ENCODE measurements at places on chromosomes 1 and 21. TPM values are rescaled to one million over a fixed set of nuclear protein-coding genes. Genes with fewer than 3 reads are reported as not detected.

The GBP5 gene
- total RNA-seq = not detected

- peaks cover 7% of the 10 kb centered on the region for H3K4me1 ChIP-seq
- H3K27ac ChIP-seq = no peak overlapping the region
- no peak for DNase-seq
- H3K36me3 ChIP-seq = no peaks in the 10 kb centered on the region
- H3K27me3 ChIP-seq = no peaks in the 10 kb centered on the region
- no peak overlapping the region for H3K4me3 ChIP-seq
Measured at GRCh38 chr1:180939073-180939710, 26.5 kb downstream of the KIAA1614 start.

The OTUD3 gene
- 9.1 TPM for total RNA-seq

DNA sequence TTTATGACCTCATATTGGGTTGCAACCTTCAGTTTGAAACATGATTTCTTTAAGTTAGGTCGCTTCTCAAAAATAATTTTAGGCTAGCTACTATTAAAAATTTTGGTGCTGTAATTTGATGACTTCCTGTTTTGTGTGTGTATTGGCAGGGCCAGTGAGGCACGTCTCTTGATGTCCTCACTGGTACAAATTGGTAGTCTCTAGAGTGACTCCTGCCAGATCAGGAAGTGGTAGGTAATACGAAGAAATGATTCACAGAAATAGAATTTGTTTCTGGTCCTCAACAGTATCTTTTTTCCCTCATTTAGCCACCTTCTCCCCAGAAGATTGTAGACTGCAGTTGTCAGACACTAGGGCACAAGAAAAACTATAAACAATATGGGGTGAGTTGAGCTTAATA lies 120.9 kb upstream of the KIAA1614 start:
- no peaks in the 10 kb centered on the region for H3K27me3 ChIP-seq
- no peaks in the 10 kb centered on the region for H3K36me3 ChIP-seq
- H3K27ac ChIP-seq = peak overlapping the region; percentile 59

The AIRE gene
- not detected for total RNA-seq

DNA sequence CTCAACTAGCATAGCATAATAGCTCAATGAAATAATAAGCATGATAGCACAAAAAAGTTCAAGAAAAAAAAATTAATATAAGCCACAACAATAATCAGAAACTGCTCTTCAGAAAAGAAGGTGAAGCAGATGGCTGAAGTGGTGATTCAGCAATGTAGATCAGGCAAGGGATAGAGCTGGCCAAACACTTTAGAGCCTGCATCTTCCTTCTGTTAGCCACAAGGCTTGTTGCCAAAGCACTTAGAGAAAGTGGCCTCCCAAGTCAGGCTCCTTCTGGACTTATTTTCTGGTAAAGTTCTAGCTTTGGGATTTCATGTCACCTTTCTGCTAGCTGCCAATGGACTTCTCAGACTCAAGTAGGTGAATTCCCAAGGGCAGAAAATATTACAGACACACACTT lies 60.3 kb upstream of the C1orf87 start:
- H3K4me3 ChIP-seq = no peak overlapping the region
- no peak for DNase-seq
- no peak overlapping the region for H3K27ac ChIP-seq
- H3K36me3 ChIP-seq = no peaks in the 10 kb centered on the region

DNA sequence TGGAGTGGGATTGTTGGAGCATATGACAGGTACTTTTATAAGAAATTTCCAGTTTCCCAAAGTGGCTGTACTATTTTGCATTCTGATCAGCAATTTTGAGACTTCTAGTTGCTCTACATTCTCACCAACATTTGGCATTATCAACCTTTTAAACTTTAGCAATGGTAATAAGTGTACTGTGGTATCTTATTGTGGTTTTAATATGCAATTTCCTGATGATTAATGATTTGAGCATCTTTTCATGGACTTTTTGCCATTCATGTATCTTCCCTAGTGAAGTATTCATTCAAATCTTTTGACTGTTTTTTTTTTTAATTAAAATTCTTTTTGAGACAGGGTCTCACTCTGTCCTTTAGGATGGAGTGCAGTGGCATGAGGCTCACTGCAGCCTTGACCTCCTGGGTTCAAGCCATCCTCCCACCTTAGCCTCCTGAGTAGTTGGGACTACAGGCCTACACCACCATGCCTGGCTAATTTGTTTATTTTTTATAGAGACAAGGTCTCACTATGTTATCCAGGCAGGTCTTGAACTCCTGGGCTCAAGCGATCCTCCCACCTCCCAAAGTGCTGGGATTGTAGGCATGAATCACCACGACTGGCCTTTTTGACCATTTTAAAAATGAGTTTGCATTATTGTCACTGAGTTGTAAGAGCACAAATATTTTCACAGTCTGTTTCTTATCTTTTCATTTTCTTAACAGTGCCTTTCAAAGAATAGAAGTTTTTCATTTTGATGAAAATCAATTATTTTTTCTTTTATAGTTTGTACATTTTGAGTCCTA lies 7.8 kb upstream of the SLC6A9 start:
- peaks cover 18% of the 10 kb centered on the region for H3K4me1 ChIP-seq
- H3K36me3 ChIP-seq = no peaks in the 10 kb centered on the region
- DNase-seq = no peak

DNA sequence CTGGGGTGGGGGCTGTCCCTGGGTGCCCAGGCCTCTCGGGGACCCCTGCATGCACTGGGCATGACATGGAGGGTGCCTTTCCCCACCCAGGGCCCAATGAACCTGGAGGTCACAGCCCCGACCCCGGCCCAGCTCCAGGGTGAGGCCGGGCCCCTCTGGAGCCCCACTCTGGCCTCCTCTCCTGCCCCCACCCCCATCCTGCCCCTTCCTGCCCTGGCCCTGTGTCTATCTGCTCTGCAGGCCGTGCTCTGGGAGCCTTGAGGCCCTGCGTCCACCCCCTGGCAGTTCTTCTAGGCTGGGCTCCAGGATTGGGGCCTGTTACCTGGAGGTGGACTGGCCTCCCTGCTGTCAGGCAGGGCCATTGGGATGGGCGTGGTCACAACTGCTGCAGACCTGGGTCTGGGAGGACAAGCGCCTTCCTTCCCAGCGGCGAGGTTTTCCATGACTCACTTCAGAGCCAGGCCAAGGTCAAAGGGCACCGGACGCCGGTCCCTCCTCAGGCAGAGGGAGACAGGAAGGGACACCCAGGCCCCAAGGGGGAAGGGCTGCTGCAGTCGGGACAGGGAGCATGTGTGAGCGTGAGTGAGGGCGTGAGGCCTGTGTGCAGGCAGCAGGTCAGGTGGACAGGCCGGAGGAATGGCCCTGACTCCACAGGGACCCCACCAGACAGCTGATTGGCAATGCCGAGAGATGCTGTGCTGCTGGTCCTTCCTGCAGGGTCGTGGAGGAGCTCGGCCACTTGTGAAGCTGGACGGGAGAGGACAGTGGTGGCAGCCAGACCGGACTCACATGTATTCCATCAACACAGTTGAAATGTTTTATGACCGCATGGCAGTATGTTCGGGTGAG lies 31.1 kb upstream of the POFUT2 start:
- H3K4me3 ChIP-seq = no peak overlapping the region
- no peaks in the 10 kb centered on the region for H3K27me3 ChIP-seq
- DNase-seq = no peak
- no peak overlapping the region for H3K27ac ChIP-seq
- peaks cover 7% of the 10 kb centered on the region for H3K4me1 ChIP-seq
- no peaks in the 10 kb centered on the region for H3K36me3 ChIP-seq

DNA sequence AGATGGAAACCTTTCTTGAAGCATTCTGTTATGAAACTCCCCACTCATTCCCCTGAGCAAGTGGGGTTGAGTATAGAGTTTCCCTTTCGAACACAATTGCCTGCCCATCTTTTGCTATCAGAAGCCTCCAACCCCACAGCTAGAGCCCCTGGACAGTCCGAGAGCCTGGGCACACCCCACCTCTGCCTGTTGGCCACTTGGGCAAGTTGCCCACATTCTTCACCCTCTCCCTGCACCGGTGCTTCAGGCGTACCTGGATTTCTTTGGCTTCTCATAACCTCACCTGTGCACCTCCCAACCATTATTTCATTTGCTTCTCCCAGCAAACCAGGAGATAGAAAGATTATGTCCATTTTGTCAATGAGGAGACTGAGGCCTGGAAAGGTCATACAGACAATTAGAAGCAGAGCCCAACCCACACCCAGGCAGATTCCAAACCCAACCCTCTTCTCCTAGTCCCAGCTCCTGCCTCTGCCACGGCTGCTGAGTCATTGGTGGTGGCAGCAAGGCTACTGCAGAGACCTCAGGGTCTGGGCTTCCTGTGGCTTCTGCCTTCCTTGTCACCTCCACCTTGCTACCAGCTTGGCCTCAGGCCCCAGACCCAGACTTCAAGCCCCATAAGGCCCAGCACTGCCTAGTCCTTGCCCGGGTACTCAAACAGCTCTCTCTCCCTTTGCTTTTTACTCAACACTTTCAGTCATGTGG lies 118.7 kb upstream of the ZBTB40 start:
- no peaks in the 10 kb centered on the region for H3K4me1 ChIP-seq
- no peak overlapping the region for H3K4me3 ChIP-seq
- no peak for DNase-seq
- H3K36me3 ChIP-seq = no peaks in the 10 kb centered on the region

DNA sequence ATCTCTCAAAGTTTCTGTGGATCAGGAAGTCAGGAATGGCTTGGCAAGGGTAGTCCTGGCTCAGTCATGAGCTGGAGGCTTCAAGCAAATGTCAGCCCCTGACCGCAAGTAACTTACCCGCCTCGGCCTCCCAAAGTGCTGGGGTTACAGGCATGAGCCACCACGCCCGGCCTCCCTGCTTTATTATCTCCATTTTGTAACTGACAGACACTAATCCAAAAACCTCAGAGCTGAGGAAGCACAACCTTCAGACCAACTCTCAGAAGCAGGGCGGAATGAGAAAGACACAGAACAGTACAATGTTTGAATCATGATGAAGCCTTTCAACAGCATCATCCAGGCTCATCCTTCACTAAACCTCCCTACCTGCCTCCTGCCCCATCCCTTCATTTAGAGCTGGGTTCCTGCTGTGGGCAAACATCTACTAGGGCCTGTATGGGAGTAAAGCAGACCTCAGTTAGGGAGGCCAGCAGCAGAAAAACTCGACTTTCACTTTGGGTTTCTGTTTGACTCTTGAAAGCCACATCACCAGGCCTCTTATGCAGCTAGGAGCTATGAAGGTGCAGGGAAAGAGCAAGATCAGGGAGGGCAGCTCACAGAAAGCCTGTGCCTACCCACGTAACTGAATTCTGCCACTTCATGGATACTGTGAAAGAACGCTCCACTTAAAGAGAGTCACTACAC lies 84.4 kb upstream of the RAB4A start:
- no peaks in the 10 kb centered on the region for H3K4me1 ChIP-seq
- DNase-seq = no peak
- H3K27ac ChIP-seq = no peak overlapping the region
- H3K27me3 ChIP-seq = no peaks in the 10 kb centered on the region
- no peaks in the 10 kb centered on the region for H3K36me3 ChIP-seq

GRCh38 chr1:231806623-231807495 lies 180.3 kb downstream of the DISC1 start:
- DNase-seq = peak; percentile 90
- no peak overlapping the region for H3K27ac ChIP-seq
- no peaks in the 10 kb centered on the region for H3K36me3 ChIP-seq
- no peak overlapping the region for H3K4me3 ChIP-seq
- H3K4me1 ChIP-seq = no peaks in the 10 kb centered on the region

DNA sequence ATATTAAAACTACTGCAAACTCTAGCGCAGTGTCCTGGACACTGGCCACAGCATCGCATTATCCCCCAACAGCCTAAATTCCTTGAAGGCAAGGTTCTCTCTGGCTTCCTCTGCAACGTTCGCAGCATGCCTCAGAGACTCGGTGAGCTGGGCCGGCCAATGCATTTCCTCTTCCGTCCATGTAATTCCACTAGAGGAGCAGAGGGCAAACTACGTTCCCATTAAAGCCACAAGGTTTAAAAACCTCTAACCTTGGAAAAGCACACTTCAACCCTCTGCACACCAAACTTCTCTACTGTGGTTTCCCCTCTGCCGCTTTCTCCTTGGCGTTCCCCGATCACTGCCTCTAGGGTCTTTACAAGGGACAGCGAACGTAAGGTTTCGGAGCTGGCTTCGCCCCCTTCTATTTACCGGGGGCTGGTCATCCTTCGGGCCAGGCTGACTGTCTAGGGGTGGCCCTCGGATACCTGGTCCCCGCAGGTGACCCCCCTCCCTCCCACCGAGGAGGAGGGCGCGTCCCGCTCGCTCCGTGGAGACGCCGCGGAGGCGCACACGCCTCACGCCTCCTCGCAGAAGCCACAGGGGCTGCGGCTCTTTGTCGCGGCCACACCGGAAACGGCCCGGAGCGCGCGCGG lies 456 bp upstream of the SMYD2 start:
- peak; percentile 65 for DNase-seq
- peak overlapping the region; percentile 84 for H3K4me3 ChIP-seq
- no peak overlapping the region for H3K27ac ChIP-seq
- H3K4me1 ChIP-seq = peaks cover 21% of the 10 kb centered on the region
- no peaks in the 10 kb centered on the region for H3K36me3 ChIP-seq

- H3K4me3 ChIP-seq = no peak overlapping the region
- no peaks in the 10 kb centered on the region for H3K36me3 ChIP-seq
- H3K27ac ChIP-seq = no peak overlapping the region
- no peak for DNase-seq
- H3K27me3 ChIP-seq = no peaks in the 10 kb centered on the region
- peaks cover 49% of the 10 kb centered on the region for H3K4me1 ChIP-seq
Measured at GRCh38 chr1:214581785-214582184, 21.2 kb upstream of the CENPF start.

DNA sequence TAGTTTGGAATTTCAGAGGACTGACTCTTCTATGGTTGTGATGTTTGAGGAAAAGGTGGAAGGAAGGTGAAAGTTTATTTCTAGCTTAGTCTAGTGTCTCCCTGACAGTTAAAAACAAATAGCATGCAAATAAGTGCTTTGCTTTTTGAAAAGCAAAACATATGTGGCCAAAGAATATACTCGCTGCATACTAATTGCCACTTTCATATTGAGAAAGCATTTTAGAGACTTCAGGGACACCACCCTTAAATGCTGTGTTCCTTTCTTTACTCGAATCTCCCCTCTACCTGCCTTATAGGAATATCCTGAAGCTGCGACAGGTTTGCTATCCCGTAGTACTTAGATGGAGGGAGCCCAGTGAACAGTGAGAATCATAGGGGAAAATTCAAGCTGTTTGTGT lies 23.2 kb downstream of the GLUL start:
- no peak overlapping the region for H3K4me3 ChIP-seq
- no peaks in the 10 kb centered on the region for H3K36me3 ChIP-seq
- no peak overlapping the region for H3K27ac ChIP-seq

GRCh38 chr1:42259739-42260064 lies 75.3 kb downstream of the FOXJ3 start:
- peaks cover 34% of the 10 kb centered on the region for H3K4me1 ChIP-seq
- H3K4me3 ChIP-seq = no peak overlapping the region
- no peak for DNase-seq
- H3K27me3 ChIP-seq = no peaks in the 10 kb centered on the region
